ENCODE measurements at places on chromosomes 1 and 21.

- DNase-seq = no peak
Measured at GRCh38 chr1:214496126-214496525, 55.3 kb downstream of the PTPN14 start.

DNA sequence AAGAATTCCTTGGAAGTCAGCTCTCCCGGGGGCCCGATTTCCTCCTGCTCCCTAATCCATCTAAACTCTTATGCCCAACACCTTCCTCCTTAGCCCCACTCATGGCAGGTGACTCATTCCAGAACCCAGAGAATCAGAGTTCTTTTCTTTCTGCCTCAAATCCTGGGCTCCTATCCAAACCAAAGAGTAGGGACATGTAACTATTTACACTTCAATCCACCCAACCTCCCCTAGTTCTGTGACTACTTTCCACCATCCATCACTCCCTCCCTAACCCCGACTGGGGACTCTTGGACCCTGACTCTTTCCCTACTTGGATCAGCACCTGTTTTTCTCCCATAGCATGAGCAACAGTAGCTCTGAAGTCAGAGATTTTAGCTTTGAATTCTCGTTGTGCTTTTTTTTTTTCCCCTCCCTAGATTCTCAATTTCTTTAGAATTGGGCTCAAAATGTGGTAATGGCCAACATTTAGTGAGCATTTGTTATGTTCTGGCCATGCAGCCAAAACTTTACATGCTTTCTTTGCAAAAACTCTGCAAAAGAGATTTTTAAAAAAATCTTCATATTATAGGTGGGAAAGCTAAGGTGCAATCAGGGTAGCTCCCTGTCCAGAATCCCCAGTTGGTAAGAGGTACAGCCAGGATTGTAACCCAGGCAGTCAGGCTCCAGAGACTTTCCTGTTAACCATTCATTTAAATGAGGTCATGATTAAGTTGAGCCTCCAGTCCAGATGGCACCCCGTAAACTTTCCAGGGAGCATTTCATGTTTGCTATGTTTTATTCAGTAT is 7.5 kb upstream of the CYP4A11 start:
- DNase-seq = no peak

DNA sequence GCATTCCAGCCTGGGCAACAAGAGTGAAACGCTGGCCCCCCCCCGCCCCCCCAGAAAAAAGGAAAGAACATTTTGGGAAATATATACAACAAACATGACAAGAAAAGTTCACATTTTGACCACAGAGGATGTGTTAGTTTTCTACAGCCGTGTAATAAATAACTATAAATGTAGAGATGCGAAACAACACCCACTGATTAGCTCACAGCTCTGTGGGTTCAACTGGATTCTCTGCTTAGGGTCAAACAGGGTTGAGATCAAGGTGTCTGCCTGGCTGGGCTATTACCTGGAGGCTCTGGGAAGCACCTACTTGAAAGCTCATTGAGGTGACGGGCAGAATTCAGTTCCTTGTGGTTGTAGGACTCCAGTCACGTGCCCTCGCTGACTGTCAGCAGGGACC is 11.1 kb upstream of the VPS26C start:
- DNase-seq = no peak

DNA sequence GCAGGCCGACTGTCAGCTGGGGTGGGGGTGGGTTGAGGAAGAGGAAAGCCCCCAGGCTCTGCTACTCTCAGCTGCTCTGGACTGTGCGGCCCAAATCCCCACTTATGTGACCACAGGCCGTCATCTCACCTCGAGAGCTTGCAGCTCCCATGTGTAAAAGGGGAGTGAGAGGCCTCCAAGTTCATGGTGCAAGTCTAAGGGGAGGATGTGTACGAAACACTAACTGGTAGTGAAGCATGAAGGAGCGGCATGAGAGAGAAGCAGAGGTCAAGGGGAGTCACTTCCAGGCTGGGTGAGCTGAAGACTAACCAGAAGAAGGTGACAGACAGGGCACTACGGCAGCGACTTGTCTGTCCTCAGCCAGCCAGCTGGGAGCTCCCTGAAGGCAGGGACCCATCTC is 43.8 kb downstream of the GLIS1 start:
- DNase-seq = no peak

DNA sequence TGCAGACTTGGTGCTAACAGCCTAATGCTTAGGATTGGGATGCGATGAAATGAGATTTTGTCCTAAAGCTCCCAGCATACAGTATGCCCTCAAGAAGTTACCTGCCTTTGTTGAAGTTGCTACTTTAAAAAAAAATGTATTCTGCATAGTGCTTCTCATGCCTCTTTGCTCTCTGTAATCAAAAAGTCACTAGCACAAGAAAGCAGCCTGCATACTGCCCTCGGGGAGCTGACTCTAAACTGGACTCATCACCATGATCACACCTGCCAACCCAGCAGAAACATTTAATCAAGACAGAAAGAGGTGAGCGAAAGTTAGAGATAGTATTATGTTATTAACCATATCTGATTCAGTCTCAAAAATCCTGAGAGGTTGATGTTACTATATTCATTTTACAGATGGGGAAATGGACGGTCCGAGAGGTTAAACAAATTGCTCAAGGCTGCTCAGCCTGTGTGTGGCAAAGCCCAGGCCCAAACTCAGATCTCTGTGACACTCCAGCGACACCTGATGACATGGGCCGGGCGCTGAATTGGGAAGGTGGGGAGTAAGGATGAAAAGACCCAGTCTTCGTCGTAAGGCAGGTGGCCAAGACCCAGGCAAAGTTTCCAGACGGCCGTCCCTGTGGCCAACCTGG is 1.1 kb downstream of the BATF3 start:
- no peak for DNase-seq

DNA sequence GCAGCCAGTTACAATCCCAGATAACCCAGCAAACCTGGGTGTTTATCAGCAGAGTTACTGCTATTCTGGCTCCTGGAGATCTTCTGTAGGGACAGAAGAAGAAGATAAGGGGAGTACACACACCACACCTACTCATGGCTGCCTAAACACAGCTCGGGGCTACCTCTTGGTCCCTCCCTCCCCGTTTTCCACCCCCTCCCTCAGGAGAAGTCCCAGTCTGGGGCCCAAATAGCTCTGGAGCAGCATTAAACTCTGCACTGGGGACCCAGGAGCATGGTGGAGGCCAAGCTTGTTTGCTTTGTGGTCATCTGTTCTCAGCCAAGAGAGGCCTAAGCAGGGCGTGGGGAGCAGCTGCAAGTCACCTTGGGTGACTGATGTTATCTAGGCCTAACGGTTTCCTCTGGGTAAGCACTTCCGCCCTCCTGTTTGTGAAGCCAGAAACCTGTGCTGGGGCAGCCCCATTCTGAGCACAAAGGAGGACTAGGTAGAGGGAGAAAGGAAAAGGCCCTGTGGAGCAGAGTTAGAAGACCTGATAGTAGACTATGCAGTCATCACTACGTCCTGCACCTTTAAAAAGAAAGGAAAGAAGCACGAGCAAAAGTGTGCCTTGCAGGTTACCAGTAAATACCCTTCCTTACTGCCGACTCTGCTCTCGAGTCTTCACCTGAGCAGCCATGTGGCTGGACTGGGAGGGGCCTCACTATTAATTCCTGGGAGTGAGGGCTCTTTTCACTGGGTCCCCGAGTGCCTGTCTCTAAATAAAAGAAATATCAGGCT is 2.0 kb upstream of the RCSD1 start:
- no peak for DNase-seq

- DNase-seq = no peak
Measured at GRCh38 chr1:60427701-60428100, 354.1 kb upstream of the C1orf87 start.

- no peak for DNase-seq
Measured at GRCh38 chr1:168466714-168467131, 77.1 kb downstream of the XCL2 start.

DNA sequence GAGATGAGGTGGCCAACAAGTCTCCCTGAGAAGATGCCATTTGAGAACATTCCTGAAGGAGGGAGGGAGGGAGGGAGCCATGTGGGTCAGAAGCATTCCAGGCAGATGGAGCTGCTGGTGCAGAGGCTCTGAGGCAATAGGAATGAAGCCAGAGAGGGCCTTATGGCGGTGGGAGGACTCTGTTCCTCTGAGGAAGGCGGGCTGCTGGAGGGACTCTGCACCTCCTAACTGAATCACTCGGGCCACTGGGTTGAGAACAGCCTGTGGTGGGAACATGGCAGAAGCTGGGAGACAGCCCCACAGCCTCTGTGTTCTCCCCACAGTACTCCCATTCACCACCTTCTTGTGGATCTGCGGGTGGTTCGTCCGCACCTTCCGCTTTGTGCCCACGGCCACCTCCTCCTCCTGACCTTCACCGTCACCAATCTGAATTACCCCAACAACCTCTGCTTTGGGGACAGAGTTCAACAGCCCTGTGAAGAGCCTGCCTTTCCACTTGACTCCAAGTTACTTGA is 2.4 kb upstream of the TMEM125 start:
- no peak for DNase-seq

DNA sequence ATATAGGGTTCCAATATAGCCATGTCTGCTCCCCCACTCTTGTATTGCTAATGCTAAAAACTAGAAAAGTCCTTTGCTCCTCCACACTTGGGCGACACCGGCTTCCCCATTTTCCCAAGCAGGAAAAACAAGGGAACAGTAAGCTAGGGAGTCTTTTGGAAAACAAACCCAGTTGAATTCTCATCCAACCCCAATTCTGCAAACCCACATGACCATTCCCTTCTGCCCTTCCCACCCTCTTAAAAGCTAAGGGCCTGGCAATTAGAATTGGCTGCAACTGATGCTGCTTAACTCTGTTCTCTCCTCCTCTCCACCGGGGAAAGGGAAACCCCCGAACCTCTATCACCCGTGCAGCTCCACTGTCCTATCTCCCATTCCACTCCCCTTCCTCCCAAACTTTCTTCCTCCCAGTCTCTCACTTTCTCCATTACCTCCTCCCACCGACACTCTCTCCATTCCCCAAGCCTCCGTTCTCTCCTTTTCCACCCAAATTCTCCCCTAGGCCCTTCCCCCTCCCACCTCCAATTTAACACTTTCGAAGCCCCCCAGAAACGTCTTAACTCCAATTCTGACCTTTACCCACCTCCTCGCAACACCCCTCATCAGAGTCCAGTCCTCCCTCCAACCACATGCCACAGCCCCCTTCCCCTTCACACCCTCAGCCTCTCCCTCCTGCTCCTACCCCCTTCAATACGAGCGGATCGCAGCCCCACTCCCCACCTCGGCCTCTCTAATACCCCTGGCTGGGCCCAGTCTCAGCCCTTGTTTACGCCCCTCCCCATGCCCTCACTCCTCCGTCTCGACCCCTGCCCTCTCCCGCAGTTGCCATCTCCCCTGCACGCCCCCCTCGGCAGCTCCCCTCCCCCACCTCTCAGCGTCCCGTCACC is 701 bp downstream of the DEDD start:
- peak; percentile 28 for DNase-seq

- DNase-seq = no peak
Measured at GRCh38 chr1:107291987-107292386, 151.1 kb downstream of the NTNG1 start.

- no peak for DNase-seq
Measured at GRCh38 chr1:20250340-20250989, 40.2 kb upstream of the VWA5B1 start.

DNA sequence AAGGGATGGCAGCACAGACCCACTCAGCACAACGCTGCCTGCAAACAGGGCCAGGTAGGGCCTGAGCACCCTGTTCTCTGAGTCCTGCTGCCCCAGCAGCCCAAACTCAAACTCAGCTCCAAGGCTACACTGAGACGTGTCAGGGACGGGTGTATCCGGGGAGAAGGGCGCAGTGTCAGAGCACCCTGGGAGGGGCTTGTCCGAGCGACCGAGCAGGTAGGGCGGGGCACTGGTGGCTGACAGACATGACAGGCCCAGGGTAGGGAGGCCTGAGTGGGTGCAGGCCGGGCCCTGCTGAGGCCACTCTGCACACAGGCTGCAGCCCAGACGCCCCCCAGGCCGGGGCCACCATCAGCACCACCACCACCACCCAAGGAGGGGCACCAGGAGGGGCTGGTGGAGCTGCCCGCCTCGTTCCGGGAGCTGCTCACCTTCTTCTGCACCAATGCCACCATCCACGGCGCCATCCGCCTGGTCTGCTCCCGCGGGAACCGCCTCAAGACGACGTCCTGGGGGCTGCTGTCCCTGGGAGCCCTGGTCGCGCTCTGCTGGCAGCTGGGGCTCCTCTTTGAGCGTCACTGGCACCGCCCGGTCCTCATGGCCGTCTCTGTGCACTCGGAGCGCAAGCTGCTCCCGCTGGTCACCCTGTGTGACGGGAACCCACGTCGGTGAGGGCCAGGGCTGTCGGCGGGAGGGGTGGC is 5.5 kb downstream of the SCNN1D start:
- DNase-seq = no peak

GRCh38 chr1:159089184-159089791 is 12.7 kb upstream of the AIM2 start:
- DNase-seq = no peak

GRCh38 chr21:36976882-36977651 is 10.6 kb upstream of the HLCS start:
- DNase-seq = peak; percentile 64

GRCh38 chr1:24886241-24886640 is 43.8 kb downstream of the RUNX3 start:
- DNase-seq = peak; percentile 35

DNA sequence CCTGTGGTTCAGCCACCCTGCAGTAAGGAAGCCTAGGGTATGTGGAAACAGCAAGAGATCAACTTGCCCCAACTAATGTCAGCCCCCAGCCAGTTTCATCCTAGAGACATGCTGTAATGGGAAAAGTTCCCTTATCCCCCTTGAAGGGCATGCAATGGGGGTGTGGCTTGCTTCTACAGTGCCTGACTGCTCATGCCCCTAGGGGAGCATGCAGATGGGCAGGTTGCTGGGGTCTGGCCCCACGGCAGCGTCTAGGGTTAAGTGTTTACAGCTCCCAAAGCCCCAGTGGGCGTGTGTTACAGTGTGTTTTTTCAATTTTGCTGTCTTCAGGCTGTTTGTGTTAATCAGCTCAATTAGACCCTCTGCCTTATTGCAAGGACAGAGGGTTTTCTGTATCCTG is 1105.9 kb downstream of the AMY1C start:
- DNase-seq = no peak

GRCh38 chr21:14751602-14752344 is 205.7 kb upstream of the SAMSN1 start:
- no peak for DNase-seq

GRCh38 chr1:210779269-210779668 is 354.7 kb downstream of the KCNH1 start:
- no peak for DNase-seq

DNA sequence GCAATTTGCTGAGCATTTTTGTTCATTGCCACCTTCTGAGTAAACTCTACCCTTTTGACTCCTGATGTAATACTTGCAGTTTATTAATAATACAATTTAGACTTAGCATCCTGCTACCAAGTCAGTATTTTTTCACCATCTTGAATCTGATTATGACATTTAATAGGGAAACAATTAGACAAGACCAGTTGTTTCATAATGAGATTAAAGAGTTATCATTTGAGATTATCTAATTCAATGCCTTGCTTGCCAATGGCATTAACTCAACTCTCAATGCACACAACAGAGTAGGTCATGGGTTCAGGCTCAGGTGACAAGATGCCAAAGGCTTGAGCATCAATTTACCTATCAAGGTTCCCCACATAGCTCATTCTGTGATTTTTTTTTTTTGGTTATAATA is 488.4 kb downstream of the DISC1 start:
- no peak for DNase-seq

- no peak for DNase-seq
Measured at GRCh38 chr1:52189898-52190480, 48.1 kb downstream of the ZFYVE9 start.

GRCh38 chr21:16540966-16541727 is 811.4 kb downstream of the USP25 start:
- DNase-seq = peak; percentile 74

- no peak for DNase-seq
Measured at GRCh38 chr1:52635321-52636089, 2.5 kb downstream of the SHISAL2A start.

- no peak for DNase-seq
Measured at GRCh38 chr1:31198600-31198999, 41.1 kb downstream of the NKAIN1 start.

Data from SJSA1 (cell line).